ENCODE measurements at places on chromosomes 2 and 18.
A peak's percentile ranks its signal among the peaks of the same experiment; 100 is the strongest.

GRCh38 chr2:221103930-221104329 lies 468.2 kb downstream of the EPHA4 start:
- no peak for DNase-seq

- DNase-seq = no peak
Measured at GRCh38 chr2:37775908-37776250, 104.4 kb upstream of the CDC42EP3 start.

DNA sequence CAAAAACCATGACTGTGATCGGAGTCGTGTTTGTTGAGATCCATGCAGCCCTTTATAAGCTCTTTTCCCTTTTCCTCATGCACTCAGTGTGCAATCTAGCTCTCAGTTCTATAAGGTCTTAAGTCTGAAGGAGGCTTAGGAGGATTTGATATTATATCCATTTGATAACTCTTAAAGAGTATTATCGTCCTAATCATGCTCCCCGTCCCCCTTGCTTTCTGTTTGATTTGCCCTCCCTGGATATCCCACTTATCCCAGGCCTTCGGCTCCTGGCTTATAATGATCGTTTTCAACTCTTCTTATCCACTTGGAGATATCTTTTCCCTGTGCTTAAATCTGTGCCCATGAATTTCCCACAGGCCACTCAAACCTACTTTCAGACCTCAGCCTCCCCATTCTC lies 1917.7 kb upstream of the PIK3C3 start:
- no peak for DNase-seq

- DNase-seq = no peak
Measured at GRCh38 chr2:137449454-137449853, 514.8 kb upstream of the HNMT start.

DNA sequence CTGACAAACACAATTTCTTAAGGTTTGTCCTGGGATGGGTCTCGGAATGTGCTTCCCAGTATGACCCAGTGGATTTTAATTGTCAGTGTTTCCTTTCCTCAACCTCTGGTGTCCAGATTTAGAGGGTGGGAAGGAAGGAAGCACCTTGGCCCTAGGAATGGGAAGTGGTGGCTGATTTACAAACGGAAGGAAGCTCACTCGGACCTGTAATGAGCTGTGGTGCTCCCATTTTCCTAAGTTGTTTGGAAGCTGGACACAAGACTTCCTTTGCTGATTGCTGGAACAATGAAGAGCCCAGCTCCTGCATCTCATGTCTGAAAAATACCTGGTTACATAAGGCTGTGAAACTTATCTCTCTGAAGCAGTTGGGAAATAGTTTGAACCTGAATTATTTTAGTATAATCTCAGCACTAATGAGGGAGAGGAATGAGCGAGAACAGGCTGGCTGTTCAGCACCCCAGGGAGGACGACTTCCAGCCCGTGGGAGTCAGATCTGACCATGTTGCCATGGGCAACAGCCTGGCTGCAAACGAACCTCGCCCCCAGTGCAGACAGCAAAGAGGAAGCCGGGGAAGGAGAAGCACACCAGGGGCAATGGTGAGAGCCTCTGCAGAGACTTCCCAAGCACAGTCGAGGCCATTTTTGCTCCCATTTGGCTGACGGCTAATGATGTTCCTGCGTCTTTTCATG lies 74.4 kb upstream of the ASB18 start:
- no peak for DNase-seq

- no peak for DNase-seq
Measured at GRCh38 chr2:6866275-6866671, 566 bp upstream of the CMPK2 start.

DNA sequence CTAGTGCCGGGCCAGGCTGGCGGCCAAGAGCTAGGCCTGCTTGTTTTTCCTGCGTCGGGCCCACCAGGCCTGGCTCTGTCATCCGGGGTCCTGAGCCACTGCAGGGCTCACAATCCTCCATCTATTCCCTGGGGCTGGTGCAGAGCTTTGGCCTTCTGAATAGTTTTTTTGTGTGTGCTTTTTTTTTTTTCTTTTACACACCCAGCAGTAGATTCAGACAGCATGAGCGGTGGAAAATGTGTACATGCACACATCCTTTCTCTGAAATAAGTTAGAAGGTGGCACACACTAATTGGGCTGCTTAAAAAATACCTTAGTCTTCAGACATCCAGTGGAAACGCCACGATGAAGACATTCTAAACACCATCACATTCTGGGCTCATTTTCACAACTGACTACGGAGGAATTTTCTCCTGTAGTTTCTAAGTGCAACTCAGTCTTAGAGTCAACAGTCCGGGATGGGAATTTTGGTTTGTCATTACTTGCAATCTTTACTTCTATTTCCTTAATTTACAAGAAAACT lies 6.1 kb downstream of the ZFP36L2 start:
- no peak for DNase-seq

DNA sequence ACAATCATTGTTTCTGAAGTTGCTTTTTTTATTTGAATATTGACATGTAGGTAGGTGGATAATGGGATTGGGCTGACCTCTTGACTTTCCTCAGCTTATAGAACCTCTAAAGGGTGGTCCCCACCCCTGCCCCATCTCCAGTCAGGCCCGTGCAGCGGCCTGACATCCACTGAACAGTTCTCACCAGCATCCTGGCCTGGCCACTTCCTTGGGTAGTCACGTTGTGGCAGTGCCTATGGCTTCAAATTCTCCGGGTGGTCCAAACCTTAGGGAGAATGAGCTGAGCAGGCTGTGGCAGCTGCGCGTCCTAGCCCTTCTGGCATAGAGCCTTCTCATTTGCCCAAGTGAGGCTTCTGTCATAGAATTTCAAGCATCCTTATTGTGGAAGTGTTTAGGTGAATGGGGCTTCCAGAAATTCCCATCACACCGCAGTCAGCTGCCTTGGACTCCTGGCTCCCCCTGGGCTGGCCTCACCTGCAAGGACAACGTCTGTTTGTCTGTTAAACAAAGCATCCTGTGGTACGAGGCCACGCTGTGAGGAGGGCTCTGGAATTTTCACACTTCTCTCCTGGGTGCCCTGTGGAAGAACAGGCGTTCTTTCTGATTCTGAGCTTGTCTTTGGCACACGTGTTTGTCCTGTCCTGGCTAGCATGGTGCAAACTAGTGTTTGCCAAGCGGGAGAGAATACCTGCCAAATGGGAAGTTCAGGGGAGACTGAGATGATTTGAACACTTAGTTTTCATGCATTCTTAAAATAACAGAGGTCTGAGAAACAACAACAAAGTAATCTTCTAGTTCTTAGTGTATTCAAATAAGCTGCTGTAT lies 31.8 kb upstream of the OTOS start:
- no peak for DNase-seq

DNA sequence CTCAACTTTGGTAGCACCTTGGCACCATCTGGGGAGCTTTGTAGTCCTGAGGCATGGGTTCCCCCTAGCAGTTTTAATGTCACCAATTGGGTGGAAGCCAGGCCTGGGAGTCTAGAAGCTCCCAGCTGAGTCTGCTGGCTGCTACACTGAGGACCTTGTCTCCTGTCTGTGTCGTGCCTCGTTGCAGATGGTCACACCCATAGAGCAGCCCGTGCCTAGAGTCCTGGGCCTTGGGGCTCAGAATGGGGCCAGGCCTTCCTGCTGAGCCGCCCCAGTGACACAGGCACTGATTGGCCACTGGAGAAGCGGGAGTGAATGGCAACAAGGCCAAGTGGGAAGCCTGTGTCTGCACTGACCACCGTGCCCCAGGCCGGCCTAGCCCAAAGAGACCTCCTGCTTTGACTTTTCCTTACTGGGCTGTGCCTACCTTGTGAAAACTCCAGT lies 113.2 kb downstream of the SH3RF3 start:
- peak; percentile 28 for DNase-seq

DNA sequence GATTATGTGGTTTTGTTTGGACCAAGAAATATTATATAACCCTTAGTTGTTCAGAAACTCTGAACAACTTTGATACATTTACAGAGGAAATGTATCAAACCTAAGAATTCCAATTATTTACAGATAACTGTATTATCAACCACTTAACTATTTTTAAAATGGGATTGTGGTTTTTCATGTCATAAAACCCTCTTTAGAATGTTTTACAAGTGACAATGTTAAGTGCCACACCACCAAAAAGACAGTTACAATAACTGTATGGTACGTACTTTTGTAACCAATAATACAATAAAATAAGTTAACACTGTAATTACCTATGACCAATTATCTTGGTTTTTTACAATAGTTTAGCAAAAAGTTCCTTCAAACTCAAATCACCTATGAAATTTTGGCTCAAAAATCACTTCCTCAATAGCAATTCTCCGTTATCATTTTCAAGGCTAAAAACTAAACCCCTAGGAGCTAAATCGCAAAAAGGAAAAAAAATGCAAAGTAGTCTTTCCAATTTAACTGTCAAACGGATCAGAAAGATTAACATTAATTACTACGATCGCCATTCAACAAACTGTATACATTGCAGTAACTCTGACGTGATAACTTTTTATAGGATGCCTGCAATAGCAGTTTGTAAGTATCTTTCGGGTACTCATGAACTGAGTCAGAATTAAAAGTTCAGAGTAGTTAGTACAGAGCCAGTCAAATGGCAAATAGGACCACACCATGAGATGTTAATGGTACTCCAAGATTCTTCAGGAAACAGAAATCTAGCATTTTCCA lies 1.5 kb downstream of the ROCK1 start:
- no peak for DNase-seq

DNA sequence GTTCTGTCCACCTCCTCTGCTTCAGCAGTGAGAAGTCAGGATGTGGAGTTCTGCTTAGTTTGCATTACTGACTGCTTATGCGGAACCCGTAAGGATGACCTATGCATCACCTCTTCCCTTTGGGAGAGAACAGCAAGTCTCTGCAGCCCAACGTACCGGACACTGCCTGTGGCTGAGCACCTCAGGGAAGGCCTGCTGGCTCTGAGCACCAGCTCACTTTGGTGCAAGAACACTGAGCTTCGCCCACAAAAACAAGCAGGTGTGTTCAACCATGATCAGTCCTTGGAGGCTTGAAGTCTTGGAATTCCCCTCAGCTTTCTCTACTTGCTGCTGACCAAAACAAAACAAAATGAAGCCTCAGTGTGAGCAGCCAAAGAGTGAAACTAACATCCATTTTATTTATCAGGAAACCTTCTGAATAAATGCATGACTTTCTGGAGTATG lies 52.7 kb upstream of the NCK2 start:
- no peak for DNase-seq

DNA sequence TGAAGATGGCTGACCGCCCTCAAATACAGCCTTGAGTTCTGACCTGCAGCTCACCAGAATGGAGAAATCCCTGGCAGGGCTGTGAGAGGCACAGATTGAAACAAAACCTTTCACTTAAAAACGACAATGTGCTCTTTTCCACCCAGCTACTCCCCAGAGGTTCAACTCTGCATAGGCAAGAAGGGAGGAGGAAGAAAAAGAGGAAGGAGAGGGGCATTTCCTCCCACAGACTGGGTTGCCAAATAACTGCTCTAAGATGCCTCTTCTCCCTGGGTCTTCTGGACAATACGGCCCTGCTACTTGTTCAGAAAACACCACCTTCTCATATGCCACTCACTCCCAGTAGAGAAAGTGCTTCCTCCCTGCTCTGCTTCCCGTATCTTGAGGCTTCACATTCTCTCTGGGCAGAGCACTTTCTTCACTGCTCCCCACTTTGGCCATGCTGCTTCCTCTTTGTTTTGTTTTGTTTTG lies 136.4 kb upstream of the SLC1A4 start:
- no peak for DNase-seq
